ENCODE measurements at places on chromosomes 1 and 21.

- DNase-seq, result no peak
Measured at GRCh38 chr1:23638188-23638619, 53.4 kb upstream of the RPL11 start.

DNA sequence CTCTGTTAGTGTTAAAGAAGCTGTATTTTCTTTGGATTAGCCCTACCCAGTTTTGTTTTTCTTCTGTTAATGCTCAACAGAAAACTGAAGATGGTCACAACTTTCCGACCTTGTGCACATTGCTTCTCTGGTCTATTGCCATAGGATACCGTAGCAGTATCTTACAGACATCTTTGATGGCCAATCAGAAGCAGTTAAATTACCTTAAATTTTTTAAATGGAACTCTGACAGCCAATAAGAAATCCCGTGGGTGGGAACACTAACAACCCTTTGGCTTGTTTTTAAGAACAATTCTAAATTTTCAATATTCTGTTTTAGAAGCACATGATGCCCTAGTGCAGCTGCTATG lies 17.2 kb downstream of the NFYC start:
- no peak for DNase-seq

DNA sequence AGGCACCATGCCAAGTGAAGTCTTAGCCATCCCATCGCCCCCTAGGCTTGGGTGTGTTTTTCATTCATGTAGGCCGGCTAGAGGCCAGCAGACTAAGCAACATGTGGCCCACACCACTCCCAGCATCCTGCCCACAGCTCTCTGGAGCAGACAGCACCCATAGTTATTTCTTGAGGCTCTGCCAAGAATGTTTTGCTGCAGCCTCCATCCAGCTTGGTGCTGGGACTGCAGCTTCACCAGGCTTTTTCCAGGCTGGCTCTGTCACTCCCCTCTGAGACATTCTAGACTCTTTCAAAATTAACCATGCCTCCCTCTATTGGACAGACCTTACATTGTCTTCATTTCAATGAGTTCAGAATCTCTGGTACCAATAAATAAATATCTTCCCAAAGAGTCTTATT lies 104.2 kb downstream of the DUSP10 start:
- no peak for DNase-seq

DNA sequence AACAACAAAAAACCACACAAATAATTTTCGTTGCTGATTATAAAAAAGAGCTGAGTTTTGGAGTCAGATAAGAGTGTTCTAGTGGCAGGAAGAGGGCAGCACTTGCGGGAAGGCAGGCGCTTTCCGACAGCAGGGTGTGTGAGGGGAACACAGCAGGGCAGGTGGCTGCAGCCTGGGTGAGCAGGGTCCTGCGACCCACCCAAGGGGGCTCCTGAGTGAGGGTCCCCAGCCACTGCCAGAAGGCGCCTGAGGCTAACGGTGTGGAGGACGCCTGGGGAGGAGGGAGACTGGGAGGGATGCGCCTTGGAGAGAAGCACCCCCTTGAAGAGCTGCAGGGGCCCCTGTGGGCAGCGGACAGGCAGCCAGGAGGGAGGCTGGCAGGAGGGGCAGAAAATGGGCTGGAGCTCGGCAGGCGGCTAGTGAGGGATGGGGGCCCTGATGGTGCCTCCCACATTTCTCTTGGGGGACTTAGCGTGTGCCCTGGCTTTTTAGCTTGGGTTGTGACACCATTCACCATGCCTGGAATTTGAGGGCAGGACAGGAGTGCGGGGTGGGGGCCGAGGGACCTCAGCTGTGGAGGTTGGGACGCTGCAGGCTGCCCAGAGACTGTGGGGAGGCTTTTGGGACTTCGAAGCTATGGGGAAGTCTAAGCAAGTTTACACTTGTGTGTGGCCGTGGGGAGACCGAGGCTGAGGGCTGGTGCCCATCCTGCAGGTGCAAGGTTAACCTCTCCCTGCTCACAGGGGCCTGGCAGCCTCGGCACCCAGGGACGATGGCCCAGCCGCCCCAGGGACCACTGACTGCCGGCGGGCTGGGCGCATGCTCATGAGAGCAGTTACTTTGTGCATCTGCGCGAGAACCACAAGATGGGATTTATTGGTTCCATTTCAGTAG lies 111.4 kb downstream of the SIK1 start:
- DNase-seq, result no peak

GRCh38 chr21:26652854-26653253 lies 79.8 kb upstream of the CYYR1 start:
- no peak for DNase-seq

- DNase-seq, result no peak
Measured at GRCh38 chr21:44482581-44483287, 27.4 kb downstream of the LRRC3 start.

DNA sequence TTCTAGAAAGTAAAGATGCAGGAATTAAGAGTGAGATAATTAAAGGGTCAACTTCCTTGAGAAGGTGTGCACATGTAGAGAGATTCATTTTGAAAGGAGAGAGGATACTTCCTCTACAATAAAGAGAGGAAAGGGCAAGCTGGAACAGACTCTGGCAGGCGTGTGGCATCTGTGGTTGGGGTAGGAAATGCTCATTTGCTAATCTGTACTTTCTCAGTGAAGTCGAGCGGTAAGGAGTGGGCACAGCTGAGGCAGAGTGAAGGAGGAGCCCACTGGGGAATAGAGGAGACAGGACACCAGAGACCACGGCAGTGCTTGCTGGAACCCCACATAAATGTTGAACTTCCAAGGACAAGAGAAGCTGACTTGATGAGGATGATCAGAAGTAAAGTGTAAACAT lies 49.1 kb downstream of the PCSK9 start:
- DNase-seq, result no peak

- no peak for DNase-seq
Measured at GRCh38 chr1:8363186-8363766, 45.4 kb downstream of the SLC45A1 start.

DNA sequence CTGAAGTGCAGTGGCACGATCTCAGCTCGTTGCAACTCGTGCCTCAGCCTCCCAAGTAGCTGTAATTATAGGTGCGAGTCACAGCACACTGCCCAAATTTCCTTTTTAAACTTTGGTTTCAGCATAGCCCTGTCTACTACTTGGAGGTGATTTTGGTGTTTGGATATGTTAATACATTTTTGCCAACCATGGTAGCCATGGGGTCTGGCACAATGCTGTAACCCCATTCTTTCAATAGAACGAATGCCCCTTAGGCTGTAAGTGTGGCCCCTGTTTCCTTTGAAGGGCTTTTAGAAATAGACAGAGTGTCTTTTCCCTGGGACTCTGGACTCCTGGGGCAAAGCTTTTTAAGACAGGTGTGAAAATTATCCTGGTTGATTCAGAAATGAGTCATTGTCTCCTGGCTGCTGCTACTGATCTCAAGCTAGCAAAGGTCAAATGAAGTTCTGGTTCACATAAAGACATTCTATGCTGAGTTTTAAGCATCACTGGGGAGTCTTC lies 141.1 kb upstream of the RUNX1 start:
- no peak for DNase-seq

- DNase-seq, result no peak
Measured at GRCh38 chr1:105894006-105894405, 1162.5 kb upstream of the PRMT6 start.

DNA sequence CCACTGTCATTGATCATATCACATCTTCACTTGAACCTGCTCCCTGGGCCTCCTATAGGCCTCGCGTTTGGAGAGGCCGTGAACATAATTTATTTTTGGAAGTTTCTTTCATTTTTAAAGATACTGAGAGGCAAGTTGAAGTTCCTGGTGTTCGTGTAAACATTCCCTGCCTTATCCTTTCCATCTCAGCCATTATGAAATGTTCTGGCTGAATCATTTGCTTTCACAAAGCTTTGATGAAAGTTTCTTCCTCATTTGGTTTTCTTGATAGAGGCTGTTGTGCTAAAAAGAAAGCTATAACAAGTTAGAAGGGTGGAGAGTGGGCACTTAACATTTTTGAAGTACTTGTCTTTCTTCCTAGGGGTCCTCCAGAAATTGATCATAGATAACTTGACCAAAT lies 15.5 kb downstream of the CAMTA1 start:
- DNase-seq, result no peak

DNA sequence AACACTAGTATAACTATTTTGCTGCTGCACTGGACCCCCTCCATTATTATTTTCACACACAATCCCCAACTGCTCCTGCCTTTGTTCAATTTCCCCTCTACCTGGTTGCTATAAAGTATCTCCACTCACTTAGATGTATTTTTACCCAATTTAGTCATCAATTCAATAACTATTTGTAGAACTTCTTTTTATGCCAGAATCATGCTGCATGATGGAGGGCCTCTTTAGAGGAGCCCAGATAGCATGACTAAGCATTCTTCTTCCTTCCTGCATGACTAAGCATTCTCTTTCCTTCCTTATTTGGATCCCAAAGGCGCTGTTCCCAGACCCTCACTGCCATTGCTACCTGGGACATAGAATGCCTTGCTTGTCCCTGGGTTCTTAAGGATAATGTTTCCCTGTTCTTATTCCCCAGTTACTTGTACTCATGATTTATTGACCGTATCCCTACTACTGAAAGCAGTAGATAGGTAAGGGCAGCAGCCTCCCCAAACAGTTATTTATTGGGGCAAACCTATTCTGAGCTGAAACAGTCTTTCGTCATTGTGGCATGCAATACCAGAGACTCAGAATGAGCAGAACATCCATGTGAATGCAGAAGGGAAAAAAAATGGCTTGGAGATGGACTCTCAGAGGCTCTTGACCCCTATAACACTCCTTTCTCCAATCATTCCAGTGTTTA lies 89.3 kb upstream of the AKT3 start:
- DNase-seq, result no peak

DNA sequence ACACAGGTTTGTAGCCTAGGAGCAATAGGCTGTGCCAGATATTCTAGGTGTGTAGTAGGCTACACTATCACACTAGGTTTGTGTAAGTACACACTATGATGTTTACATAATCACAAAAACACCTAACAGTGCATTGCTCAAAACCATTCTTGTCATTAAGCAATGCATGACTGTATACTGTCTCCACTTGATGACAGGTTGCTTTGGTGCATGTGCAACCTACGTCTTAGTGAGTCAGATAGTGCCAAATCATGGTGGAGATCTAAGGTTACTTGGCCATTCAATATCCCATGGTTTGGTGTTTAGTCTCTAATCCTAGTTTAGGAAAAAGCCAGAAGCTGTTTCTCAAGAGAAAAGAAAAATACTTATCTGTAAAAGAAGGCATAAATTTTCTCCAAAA lies 181.1 kb downstream of the KCNK2 start:
- no peak for DNase-seq

- no peak for DNase-seq
Measured at GRCh38 chr21:42654913-42655795, 1.7 kb downstream of the PDE9A start.

- no peak for DNase-seq
Measured at GRCh38 chr1:232533328-232533727, 96.6 kb downstream of the SIPA1L2 start.

GRCh38 chr1:198001776-198002408 lies 84.7 kb downstream of the LHX9 start:
- no peak for DNase-seq

DNA sequence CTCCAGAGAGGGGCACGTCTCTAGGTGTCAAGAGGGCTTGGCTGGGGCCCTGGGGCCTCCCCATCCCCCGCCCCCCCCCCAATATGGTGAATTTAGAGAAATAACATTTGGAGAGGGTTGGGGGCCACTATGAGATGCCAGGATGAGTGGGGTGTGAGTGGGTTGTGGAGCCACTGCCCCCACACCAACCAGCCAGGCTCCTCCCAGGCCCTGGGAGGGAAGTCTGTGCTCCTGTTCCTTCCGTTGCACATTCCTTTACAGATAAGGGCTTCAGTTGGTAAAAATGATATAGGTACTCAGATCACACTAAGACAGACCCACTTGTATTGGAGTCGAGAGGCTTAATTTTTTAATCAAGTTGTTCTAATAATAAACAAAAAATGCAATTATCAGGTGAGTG lies 585 bp upstream of the PLEKHA6 start:
- DNase-seq, result no peak

GRCh38 chr1:3683992-3684391 lies 31.7 kb downstream of the TP73 start:
- no peak for DNase-seq

- peak; percentile 69 for DNase-seq
Measured at GRCh38 chr21:34889320-34889675, 159.8 kb downstream of the RUNX1 start.

GRCh38 chr1:11733306-11733705 lies 2.6 kb upstream of the AGTRAP start:
- DNase-seq, result no peak

- DNase-seq, result no peak
Measured at GRCh38 chr1:92698932-92699331, 86.0 kb downstream of the EVI5 start.

DNA sequence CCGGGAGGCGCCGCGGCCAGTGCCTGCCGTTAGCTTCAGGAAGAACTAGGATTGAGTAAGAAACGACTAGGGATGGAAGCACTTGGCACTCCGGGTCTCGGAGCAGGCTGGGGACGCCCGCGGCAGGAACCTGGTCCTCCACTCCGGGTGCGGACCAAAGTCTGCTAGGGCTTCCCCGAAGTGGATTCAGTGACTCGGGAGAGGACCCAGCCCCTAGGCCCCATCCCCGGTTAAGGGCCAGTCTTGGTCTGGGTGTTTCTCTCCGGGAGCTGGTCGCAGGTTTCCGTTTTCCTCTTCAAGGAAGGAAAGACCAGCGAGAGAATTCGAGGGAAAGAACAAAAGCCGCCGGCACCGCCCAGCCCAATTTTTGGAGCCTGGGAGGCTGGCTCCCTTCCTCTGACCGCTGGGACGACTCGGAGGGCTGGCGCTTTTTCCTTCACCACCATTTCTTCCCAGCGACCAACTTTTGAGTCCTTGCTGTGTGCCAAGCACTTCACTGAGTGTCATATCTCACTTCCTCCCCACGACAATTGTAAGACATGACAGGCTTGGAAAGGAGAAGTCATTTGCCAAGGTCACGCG lies 16.8 kb upstream of the STMN1 start:
- peak; percentile 17 for DNase-seq

GRCh38 chr1:54859700-54860391 lies 27.1 kb downstream of the DHCR24 start:
- DNase-seq, result no peak

- DNase-seq, result peak; percentile 71
Measured at GRCh38 chr1:26696654-26697430, 1.0 kb downstream of the ARID1A start.

GRCh38 chr1:84997667-84998600 lies 1.0 kb upstream of the MCOLN2 start:
- no peak for DNase-seq

GRCh38 chr1:226487921-226488320 lies 60.6 kb upstream of the STUM start:
- no peak for DNase-seq

DNA sequence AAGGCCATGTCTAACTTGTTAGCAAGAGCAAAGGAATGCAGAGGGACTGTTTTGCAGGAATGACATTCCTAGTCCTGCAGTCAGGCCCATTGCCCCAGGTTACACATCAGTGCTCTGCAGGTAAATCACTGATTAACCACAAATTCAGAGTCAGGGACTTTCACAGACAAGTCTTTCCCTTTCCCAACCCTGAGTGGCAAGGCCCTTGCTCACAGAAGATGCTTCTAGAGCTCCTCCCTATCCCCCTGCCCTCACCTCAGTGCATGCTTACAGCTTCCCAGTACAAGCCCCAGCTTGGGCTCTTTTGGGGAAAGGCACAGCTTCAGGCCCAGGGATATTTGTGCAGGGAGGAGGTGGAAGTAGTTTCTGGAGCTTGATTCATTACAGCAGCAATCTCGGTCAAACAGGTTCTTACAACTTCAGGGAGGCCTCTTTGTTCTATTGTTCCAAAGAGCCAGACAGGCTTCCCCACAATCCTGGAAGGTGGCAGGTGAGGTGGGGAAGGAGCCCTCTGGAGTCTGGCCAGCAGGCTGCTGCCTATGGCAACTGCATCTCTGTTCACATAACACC lies 53.9 kb downstream of the CASQ2 start:
- DNase-seq, result no peak

GRCh38 chr1:51314974-51315373 lies 15.4 kb downstream of the TTC39A start:
- DNase-seq, result no peak

Measured in stimulated activated CD4-positive, alpha-beta T cell treated with anti-CD3 and anti-CD28 coated beads, Interleukin-4, amount 100 ng/mL, for 24 hours (primary cell).